NCI-H526 treated with DMSO at 0.1 percent for 48 hours (cell line): ENCODE measurements at places on chromosomes 6 and 20.

DNA sequence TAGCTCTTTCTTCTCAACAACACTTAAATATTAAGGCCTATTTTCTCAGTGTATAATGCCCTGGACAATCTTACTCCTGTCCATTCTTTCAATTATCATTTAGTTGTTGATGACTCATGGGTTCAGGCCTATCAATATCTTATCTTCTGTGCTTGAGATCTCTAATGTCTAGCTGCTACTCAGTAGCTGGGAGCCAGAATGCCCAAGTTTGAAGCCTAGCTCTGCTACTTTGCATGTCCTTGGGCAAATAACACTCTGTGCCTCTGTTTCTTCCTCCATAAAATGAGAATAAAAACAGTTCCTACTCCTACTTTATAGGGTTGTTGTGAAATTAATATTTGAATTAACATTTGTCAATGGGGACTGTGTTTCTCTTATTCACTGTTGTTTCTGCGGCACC lies 69.5 kb downstream of the MAN1A1 start:
- DNase-seq: no peak

DNA sequence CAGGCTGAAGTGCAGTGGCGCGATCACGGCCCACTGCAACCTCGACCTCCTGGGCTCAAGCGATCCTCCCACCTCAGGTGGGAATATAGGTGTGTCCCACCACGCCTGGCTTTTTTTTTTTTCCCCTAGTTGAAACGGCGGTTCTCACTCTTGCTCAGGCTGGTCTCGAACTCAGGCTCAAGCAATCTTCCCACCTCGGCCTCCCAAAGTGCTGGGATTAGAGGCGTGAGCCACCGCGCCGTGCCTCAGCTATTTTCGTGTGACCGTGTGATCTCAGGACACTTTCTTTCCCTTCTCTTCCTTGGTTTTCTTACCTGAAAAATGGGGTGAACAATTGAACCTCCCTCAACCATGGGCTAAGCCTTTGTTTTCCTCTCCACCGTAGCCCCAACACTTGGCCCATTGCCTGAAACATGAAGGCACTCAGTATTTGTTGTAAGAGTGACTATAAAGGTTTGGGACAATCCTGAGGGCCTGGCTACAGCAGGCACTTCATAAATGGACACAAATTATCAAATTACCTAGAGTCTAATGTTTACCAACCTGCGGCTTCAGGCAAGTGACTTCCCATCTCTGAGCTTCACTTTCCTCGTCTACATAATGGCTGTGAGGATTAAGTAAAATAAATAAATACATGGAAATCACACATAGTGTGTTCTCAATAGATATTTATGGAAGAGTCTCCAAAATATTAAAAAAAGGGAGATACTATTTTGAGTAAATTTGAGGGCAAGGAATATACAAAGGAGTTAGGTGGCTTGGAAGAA lies 31.4 kb upstream of the ID1 start:
- DNase-seq: peak; percentile 82

- no peak for DNase-seq
Measured at GRCh38 chr6:151524059-151524458, 30.2 kb downstream of the CCDC170 start.

GRCh38 chr6:78253618-78254017 lies 600.8 kb downstream of the MEI4 start:
- no peak for DNase-seq

DNA sequence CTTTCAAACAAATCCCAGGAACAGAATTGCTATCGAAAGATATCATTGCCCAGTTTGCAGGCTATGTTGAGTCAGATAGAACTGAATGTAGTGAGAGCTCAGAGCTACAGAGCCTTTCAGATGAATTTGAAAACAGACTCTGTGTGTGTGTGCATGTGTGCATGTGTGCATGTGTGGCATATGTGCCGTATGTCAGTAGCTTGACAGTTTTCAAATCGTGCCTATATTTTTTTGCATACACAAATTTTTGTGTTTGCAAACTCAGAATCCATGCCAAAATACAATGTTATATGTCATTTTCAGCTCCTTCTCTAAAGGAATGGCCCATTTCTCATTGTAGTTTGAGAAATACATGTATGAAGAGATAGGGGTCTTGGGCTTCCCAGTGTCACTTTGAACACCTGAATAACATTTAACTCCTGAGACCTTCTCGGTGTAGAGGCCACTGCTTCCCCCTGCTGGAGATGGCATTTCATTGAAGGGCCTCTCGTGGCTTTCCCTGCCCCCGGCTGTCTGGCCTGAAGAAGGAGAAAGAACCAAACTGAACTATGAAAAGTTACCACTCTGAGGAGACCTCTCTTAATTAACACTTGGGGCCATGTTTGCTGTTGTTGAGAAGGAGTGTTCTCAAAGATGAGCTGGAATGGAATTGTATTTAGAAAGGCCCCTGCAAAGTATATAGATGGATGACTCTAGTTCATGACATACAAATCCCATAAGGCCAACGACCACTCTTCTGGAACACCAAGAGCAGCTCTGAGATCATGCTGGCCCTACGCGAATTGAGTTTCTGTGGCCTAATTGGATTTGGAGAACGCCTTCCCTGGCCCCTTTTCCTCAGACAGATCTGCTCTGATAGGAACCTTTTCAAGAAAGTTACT lies 58.7 kb downstream of the VAPB start:
- DNase-seq: peak; percentile 72

- DNase-seq: no peak
Measured at GRCh38 chr6:111662794-111663593, 57.3 kb upstream of the TRAF3IP2 start.

DNA sequence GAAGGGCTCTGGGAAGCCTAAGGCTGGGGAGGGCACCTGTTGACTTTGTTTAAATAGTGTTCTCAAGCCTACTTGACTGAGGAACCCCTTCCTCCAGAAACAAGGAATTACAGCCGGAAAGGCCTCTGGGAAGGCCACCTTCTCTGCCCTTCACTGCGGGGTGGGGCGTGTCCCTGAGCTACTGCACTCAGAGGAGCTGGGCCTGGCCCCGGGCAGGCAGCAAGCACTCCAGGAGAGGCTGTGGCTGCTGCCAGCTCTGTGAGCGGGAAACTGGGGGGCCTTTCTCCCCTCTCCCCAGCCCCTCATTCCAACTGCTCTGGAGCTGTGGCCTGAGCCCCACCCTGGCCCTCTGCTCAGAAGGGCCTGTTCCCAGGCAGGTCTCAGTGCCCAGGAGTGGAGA lies 4.0 kb upstream of the OSBPL2 start:
- no peak for DNase-seq

DNA sequence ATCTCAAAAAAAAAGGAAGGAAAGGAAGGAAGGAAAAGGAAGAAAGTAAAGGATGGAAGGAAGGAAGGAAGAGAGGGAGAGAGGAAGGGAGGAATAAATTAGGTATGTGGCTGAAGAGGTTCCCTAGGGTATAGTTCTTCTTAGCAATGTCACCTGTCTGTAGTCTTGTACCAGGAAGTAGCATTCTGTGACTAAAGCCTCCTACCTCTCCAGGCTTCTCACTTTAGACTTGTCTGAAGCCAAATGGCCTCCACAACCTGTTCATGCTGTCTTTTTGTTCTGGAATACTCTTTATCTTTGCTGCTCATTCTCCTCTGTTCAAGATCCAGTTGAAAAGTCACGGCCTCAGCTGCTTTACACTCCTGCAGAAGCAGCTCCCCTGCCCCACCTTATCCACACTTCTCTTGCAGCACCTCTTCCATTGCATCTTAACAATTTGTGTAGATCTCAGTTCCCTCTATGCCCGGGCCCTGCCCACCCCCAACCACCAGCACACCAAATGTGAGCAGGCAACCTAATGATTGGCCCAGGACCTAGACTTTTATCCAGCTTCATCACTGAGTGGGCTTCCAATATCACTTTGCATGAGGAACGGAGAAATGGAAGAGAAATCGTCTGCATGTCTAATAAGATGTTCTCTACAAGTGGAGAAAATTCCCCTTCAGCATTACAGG lies 19.1 kb downstream of the GCNT2 start:
- no peak for DNase-seq

- DNase-seq: no peak
Measured at GRCh38 chr6:46015119-46015968, at the start of gene CLIC5. TSS of gene CLIC5 (minus strand) at chr6:46015860. CDS start at chr6:46015542, 318 bp downstream.

GRCh38 chr20:32524829-32525501 lies 60.2 kb downstream of the NOL4L start:
- no peak for DNase-seq

GRCh38 chr20:61736751-61737310 lies 328.9 kb downstream of the TAF4 start:
- DNase-seq: no peak

- DNase-seq: no peak
Measured at GRCh38 chr20:41165001-41165882, 27.9 kb downstream of the PLCG1 start.

GRCh38 chr6:1388630-1389368 lies 577 bp upstream of the FOXF2 start:
- DNase-seq: no peak

DNA sequence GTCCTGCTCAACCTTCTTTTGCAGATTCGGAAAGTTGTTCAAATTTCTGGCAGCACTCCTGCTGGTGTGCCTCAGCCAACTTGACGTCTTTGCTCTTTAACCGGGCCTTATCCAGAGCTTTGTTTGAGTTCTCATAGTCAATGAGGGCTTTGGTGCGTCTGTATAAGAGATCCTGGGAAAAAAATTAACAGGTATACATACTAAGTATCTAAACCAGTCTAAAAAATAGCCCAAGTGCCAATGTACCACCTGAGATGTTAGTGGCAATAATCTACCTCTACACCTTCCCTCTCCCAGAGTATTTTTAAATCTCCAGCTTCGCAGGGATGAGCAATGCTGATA lies 21.1 kb downstream of the SNX5 start:
- no peak for DNase-seq

GRCh38 chr20:8842525-8842924 lies 226.4 kb upstream of the PLCB4 start:
- DNase-seq: no peak

- DNase-seq: no peak
Measured at GRCh38 chr6:40631744-40632143, 44.6 kb upstream of the LRFN2 start.

GRCh38 chr6:8086755-8087306 lies 15.5 kb downstream of the EEF1E1 start:
- DNase-seq: no peak

DNA sequence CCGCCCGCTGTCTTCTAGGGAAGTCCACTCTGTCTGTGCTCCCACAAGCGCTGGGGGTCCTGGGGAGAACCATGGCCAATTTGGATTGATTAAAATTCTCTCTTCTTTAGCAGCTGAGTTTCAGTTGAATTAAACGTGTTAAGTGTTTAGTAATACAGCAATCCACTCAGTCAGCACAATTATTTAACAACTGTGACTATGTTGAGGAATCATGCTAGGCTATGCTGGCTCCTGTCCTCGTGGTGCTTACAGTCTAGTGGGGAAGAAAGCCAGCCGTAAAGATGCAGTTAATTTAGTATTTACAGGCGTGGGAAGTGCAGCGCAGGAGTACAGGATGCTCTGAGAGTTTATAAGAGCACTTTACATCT lies 88.9 kb upstream of the FOXP4 start:
- DNase-seq: no peak

DNA sequence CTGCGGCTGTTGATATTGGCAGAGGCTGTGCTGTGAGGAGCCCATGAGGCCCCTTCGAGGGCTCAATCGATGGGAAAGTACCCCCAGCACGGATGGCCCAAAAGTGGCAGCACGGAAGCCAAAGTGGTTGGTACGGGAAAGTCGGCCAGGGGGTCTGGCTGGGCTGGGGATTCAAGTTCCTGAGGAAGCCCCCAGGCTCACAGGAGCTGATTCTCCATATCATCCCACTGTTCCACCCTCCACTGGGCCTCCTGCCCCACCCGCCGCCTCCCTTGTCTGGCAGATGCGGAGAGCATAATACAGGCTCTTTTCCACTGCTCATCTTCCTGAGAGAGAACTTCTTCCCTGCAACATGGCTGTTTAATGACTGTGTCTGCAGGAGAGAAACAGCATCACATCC lies 217.8 kb upstream of the CST7 start:
- no peak for DNase-seq

DNA sequence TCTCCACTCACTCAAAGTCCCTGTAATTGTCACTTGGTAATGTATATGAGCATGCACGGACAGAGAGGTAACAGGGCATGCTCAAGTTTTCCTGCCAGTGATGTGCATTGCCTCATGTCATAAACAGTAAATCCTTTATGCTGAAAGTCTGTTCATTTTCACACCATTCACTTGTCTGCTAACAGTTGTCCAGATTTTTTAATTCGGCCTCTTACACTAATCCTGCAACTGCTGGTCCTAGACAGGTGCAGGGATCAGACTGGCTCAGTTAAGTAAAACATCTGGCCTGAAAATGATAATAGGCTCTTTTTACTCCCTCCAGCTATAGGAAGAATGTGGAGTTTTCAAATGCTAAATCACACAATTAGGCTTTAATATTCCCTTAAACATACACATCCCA lies 185.4 kb upstream of the VGLL2 start:
- DNase-seq: no peak

GRCh38 chr6:41901882-41902519 lies 6.8 kb upstream of the USP49 start:
- no peak for DNase-seq

GRCh38 chr6:38432479-38432878 lies 207.2 kb downstream of the BTBD9 start:
- no peak for DNase-seq

- no peak for DNase-seq
Measured at GRCh38 chr6:149169761-149170511, 147.6 kb upstream of the TAB2 start.

DNA sequence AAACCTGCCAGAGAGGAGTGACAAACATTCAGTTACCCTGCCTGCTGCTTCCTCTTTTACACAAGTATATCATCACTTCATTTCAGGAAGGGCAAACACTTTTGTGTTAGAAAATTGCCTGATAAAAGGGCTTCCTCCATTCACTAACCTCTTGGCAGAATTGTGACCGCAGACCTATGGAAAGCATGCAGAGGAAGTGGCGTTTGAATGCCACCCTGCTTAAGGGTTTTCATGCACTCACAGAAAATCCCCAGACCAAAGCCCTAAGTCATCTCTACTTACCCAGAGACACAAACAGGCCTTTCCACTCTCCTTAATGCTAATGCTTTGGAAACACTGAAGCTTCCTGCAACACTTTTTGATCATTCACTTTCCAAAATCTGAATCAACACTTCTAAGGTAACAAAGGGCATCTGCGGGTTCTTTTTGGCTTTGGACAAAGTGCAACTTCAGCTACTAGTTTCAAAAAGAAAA lies 22.1 kb upstream of the RALGAPA2 start:
- no peak for DNase-seq

DNA sequence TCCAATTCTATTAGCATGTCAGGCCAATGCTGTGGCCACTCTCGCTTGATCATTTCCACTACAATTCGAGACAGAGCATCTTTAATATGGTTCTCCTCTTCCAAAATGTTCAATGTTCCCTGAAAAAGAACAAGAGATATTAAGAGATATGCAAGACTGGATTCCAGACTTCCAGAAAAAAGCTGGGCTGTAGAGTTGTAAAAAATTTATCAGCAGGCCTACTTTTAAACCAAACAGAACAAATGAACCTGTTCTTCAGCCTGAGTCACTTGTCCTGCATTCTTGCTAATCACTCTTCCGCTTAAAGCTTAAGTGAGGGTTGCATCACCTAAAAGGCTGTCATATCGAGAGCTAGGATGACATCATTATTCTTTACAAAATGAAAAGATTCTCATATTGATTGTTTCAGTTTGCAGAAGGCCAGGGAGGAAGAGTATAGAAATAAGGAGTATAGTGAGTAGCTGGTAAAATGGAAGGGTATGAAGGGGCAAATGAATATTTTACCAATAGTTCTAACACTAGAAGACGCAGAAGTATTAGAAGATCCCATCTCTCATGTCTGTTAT lies 4.9 kb downstream of the XPO5 start:
- DNase-seq: no peak
